Activated CD8-positive, alpha-beta memory T cell treated with anti-CD3 and anti-CD28 coated beads for 48 hours (primary cell): ENCODE measurements at places on chromosomes 2 and 18.

- no peak for DNase-seq
Measured at GRCh38 chr2:159561786-159562185, 54.6 kb downstream of the BAZ2B start.

DNA sequence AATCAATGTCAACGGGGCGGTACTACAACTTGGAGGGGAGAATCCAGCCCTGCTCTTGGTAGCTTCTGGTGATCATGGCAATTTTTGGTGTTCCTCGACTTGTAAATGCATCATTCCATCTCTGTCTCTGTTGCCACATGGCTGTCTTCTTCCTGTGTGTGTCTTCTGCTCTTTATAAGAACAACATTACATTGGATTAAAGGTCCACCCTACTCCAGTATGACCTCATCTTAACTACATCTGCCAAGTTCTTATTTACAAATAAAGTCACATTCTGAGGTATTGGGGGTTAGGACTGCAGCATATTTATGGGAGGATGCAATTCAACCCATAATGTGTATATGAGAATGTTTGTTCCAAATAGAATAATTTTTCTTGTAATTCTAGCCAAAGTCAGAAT, 28.8 kb upstream of the FIGN start:
- DNase-seq: no peak

GRCh38 chr2:75055820-75056675, 97.6 kb downstream of the POLE4 start:
- DNase-seq: no peak

- no peak for DNase-seq
Measured at GRCh38 chr2:181586569-181587081, 70.3 kb downstream of the CERKL start.

GRCh38 chr2:144571770-144572169, 51.9 kb upstream of the ZEB2 start:
- no peak for DNase-seq

DNA sequence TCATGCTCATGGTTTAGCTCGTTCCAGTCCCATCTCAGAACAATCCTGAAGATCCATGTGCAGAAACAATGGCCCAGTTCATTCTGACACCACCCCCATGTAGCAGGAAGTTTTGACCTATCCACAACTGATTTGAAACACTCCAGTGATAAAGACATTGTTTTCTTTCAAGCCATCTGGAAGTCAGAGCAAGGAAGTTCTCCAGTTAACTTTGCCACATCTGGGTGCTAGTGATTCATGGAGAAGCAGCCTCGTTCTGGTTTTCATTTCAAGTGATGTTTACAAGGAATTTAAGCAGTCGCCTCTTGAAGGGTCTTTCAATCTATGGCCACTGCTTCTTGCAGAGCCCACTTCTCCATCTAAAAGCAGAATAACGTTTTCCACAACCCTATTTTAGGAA, 36.6 kb upstream of the TWIST2 start:
- no peak for DNase-seq
